Activated gamma-delta T cell treated with Interleukin-2 at 50 U/mL for 16 hours (primary cell): ENCODE measurements at places on chromosomes 7 and 10.
A peak's percentile ranks its signal among the peaks of the same experiment; 100 is the strongest.

GRCh38 chr10:43267811-43268210 is 946 bp upstream of the RASGEF1A start:
- DNase-seq: no peak

- DNase-seq: no peak
Observed at GRCh38 chr10:97542169-97543024, 30.2 kb upstream of the ANKRD2 start.

GRCh38 chr10:43202224-43202656 is 64.0 kb downstream of the CSGALNACT2 start:
- DNase-seq: peak; percentile 49

GRCh38 chr10:113854761-113855588 is 514 bp downstream of the NHLRC2 start:
- DNase-seq: peak; percentile 35

GRCh38 chr7:149743476-149744255 is 29.7 kb downstream of the ZNF467 start:
- no peak for DNase-seq

DNA sequence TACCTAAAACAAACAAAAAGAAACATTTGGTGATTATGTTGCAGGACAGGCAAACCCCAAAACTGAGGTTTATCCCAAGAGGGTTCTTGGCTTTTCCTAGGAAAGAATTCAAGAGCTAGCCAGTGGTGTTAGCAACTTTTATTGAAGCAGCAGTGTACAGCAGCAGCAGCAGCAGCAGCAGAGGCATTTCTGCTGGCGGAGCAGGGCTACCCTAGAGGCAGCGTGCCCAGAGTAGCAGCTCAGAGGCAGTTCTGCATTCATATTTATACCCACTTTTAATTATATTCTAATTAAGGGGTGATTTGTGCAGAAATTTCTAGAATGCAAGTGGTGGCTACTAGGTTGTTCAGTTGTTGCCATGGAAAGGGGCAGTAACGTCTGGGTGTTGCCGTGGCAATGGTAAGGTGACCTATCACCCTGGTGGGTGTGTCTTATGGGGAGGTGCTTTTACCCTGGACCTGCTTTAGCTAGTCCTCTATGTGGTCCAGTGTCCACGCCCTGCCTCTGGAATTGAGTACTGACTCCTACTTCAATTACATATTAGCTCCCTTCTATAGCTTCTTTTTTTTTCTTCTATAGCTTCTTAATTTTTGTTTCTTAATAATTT is 53.9 kb downstream of the VCL start:
- DNase-seq: no peak

- no peak for DNase-seq
Observed at GRCh38 chr10:116185199-116185867, 87.7 kb downstream of the GFRA1 start.

DNA sequence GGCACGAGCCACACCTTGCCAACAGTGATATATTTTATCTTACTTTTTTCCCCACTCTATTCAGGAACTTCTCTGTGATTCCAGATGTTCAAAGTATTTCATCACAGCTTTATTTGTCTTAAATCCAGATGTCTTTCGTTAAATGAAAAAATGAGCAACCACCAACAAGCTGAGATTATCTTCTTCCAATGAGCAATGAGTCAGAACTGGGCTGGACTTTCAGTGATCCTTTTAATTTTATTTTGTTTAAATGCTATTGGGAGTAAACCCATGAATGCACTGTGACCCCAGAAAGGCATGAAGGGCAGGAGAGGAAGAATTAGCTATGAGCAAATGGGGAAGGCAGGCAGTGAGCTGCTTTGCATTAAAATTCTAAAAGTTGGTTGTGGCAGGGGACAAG is 77.6 kb upstream of the IMMP2L start:
- DNase-seq: no peak

DNA sequence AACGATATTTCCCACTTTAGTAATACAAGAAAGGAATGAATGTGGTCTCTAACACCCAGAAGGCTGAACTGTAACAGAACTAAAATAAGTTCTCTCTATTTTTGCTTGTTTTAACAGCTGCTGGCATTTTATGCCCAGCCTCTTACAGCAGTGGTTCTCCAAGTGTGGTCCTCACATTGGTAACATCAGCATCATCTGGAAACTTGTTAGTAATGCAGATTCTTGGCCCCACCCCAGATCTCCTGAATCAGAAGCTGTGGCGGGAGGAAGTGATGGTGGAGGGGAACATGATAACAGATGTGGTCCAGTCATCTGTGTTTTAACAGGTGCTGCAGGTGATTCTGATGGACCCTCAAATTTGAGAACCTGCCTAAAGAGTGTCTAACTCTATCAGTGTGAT is 170.1 kb downstream of the TMEM26 start:
- DNase-seq: no peak

DNA sequence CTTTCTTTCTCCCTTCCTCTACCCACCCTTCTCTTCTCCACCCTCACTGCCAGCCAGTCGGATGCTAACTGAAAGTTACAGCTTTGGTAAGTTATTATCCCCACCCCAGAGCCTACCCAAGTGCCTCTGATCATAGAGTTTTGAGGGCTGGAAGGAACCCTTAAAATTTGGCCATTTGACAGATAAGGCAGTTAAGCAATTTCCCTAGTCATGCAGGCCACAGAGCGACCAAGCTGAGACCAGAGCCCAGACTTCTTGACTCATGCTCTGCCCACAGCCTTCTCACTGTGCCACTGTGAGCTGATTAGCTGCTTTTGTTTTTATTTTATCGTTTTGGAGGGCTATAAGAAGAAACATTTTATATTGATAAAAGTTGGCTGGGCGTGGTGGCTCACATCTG is 17.2 kb downstream of the SAP25 start:
- no peak for DNase-seq

DNA sequence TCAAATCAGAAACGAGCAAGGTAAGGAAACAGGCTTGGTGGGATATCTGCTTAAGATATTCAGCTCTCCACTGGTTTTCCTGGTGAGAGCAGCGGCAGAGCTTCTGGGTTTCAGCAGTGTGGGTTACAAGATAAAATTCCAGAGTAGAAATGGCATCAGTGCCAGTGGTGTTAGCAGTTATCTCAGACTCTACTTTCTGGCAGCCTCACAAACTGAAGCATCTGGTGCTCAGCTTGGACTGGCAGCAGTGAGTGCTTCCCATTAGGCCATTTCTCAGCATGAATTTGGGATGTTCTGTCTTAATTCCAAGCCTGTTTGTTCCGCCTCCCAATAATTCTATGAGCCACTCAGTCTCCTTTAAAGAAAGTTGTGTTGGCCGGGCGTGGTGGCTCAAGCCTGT is 6.9 kb upstream of the GSTO2 start:
- no peak for DNase-seq
